ENCODE measurements at places on chromosomes 13 and 19.

GRCh38 chr13:113354831-113355610 lies 8.9 kb downstream of the GRTP1 start:
- DNase-seq: no peak

DNA sequence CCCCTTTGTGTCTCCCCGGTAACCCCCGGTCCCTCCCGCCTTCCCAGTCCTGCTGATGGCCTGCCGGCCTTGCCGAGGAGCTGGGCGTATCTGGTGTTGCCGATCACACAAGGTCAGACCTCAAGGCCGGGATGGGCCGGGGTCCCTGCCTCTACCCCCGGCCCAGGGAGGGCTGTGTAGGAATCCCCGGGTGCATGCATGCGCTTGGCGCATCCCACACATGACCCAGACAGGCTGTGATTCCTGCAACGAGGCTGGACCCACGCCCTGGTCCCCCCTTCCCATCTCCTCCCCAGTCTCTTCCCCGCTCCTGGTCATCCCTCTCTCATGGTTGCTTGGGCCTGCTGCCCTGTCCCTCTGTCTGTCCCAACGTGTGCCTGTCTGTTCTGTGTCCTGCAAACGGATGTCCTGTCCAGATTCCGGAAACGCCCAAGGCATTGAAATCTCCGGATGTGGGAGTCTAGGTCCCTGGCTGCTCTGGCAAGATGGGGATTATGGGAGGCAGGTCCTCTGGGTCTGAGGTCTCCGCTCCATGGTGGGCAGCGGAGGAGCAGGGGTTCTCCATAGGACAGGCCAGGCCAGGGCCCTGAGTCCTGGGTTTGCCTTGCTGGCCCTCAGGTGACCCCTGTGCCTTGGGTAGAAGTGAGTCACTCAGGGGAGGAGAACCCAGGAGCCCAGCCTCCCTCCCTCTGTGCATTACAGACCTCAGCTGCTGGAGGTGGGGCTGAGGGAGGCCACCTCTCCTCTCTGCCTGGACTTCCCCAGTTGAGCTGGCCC lies 1.6 kb downstream of the PKN1 start:
- DNase-seq: no peak

DNA sequence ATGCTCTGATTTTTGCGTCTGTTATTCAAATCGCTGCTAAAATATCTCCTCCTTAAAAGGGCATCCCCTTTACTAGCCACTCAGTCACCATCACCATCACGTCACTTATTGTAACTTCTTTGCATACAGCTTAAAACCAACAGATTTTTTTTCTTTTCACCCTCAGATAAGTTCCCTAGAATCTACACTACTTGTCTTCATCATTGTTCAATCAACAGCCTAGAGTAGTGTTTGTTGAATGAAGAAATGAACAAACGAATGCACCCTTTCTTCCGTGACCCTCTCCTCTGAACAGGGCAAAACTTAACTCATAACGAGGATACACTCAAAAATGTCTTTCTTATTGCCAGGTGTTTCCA lies 1.1 kb upstream of the AKAP11 start:
- DNase-seq: no peak

DNA sequence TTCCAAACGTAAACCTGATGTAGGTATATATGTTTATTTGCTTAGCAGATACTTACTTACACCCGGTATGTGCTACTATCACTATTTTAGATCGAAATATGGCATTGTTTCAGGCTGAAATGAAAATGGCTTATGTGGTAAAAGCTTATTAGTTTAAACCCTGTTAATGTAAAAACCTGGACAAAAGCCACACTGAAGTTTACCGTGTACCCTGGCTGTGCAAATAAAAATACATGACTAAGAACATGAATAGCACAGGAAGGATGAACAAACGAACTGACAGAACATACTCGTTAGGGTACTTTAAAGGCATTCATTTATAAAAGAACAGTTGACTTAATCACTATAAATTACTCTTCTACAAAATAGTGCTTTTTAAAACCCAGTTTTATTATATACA lies 6.6 kb downstream of the CLDN10 start:
- DNase-seq: no peak

- DNase-seq: peak; percentile 12
Measured at GRCh38 chr19:55703790-55704215, 28.8 kb downstream of the EPN1 start.

All from NCI-H1694 (cell line).